ENCODE measurements at places on chromosomes 16 and 17.

- no peak for DNase-seq
Measured at GRCh38 chr16:66250686-66251431, 115.6 kb upstream of the CDH5 start.

DNA sequence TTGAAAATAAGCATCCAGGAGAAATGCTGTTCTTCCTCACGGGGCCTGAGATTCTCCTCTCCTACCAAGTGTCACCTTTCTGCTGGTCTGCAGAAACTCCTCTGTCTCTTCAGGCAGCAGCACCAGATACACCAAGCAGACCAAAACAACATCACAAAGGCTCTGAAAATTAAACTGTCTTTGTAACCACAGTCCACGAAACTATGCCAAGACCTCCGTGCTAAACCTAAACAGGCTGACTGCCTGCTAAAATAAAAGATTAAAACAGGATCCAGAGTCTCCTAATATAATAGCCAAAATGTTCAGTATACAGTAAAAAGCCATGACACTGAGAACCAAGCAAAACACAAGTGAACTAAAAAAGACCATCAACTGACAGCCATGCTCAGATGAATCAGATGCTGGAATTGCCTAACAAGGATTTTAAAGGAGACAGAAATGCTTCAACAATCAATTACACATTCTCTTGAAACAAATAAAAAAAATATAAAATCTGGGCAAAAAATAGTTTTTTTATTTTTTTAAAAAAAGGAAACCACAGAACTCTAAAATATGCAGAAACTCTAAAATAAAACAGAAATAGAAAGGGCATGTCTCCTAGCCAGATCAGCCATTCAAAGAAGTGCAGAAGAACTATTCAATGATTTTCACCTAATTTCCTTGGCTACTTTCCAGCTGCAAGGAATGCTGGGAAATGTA lies 50.3 kb upstream of the TOX3 start:
- DNase-seq, result no peak

DNA sequence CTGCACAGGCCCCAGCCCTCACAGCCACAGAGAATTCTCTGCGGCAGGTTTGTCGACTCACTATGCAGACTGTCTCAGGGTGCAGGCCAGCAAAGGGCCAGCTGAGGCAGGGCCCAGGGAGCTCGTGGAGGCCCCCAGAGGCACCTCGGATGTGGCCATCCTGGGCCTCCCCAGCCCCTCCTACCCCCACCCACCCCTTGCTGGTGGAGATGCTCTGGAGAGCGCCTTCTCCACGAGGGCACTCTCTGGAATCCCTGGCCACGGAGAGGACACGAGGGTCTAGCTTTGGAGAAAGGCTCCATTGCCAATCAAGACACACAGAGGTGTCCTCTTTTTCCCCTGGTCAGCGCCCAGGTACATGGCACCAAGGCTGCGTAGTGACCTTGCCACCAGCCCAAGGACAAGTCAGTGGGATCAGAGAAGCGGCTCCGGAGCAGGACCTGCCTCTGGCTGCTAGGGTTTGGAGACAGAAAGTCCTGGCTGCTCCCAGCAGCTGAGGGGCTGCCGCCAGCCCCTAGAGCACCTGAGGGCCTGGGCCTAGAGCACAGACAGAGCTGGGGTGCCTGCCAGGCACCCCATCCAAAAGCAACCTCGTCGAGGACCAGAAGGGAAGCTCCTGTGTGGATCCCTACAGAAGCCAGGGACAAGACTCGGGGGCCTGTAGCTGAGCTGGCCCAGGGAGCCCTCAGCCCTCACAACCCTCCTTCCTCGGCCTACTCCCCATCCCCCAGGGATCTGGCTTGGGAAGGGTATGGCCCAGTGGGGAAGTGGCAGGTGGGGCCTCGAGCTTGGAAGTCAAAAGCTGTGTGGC lies 18.7 kb downstream of the ARL2BP start:
- DNase-seq, result no peak

GRCh38 chr16:84239909-84240308 lies at the start of gene KCNG4:
KCNG4 (minus strand) TSS chr16:84240012; CDS start chr16:84237485, 2,527 bp downstream.
- DNase-seq, result no peak

GRCh38 chr17:35192708-35193107 lies 1.5 kb downstream of the SLC35G3 start:
- DNase-seq, result no peak

GRCh38 chr17:40416671-40417070 lies 1.0 kb downstream of the TOP2A start:
- no peak for DNase-seq

GRCh38 chr16:60285794-60286193 lies 1551.7 kb upstream of the GOT2 start:
- no peak for DNase-seq

DNA sequence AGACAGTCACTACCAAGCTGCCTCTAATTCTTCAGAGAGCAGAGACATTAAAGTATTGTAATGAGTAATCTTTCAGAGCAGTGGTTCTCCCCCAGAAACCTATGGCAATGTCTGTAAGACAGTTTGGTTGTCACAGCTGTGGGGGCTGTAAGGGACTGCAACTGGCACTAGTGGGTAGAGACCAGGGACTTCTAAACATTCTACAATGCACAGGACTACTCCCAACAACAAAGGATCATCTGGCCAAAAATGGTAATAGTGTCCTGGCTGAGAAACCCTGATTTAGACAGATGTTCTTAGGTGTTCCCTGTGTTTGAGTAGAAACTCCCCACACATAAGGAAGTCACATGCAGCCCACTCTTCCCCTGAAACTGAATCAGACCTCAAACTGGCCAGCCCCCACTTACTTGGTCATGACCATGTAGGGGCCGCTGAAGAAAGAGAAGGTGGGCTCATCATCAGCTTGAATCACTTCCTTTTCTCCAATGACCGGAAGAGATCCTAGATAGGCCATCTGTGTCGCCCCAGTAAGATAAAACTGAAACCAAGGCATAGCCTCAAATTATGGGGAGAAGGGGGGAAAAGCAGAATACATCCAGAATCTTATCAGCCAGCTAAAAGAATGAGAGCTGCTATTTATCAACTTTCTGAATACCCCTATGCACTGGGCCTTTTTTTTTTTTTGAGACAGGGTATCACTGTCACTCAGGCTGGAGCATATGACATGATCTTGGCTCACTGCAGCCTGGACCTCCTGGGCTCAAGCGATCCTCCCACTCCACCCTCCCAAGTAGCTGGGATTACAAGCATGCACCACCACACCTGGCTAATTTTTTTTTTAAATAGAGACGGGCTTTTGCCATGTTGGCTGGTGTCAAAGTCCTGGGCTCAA lies 75.8 kb downstream of the TEX14 start:
- no peak for DNase-seq

Measured in stimulated activated CD4-positive, alpha-beta T cell treated with anti-CD3 and anti-CD28 coated beads, TNF-alpha, amount 100 ng/mL, for 1 hour (primary cell).